GM23248 (cell line): ENCODE measurements at places on chromosomes 12 and 14. TPM values are rescaled to one million over a fixed set of nuclear protein-coding genes. Genes with fewer than 3 reads are reported as not detected.

GRCh38 chr14:76352639-76353281 is 23.2 kb upstream of the ESRRB start:
- peak; percentile 63 for DNase-seq
- peaks cover 4% of the 10 kb centered on the region for H3K27me3 ChIP-seq
- H3K4me1 ChIP-seq = peaks cover 7% of the 10 kb centered on the region; the same call in 1 of the 2 replicates

The WSCD2 gene
- not detected in 2 replicates for total RNA-seq

DNA sequence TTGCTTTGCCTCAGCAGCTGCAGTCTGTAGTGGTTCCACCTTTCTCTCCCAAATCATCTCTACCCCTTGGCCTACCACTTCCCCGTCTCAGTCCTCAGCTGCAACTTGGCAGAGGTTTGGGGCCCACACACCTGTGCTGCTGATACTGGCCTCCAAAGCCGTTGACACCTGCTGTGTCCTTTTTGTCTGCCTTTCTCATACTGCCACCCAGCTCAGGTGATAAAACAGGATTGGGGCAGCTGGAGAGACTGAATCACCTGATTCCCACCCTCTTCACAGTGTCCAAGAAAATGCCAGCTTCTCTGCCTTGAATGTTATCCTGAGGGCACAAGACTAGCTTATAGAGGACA is 103.7 kb downstream of the ETV6 start:
- H3K4me1 ChIP-seq = peaks cover 5% of the 10 kb centered on the region; the same call in 1 of the 2 replicates
- DNase-seq = no peak
- H3K27me3 ChIP-seq = no peaks in the 10 kb centered on the region
- H3K27ac ChIP-seq = no peak overlapping the region
- H3K4me3 ChIP-seq = no peak overlapping the region

DNA sequence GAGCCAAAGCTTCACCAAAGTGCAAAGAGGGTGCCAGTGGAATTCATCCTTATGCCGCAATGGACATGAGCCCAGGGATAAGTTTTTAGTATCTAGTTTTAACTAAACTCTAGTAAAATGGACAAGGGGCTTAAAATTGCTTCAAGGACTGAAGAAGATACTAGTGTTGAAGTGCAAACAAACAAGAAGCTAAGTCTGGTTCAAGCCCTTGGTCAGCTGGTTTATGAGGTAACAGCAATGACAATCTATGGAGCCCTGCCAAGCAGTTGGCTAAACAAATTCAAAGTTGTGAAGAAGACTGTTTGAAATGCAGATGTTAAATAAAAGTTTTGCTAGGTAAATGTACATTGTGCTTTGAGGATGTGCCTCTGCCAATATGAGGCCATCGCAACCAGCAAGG is 209.4 kb downstream of the KTN1 start:
- no peak overlapping the region for H3K27ac ChIP-seq
- peaks cover 5% of the 10 kb centered on the region for H3K27me3 ChIP-seq
- H3K36me3 ChIP-seq = no peaks in the 10 kb centered on the region
- DNase-seq = peak; percentile 12
- no peak overlapping the region for H3K4me3 ChIP-seq

GRCh38 chr14:60226298-60226697 is 22.7 kb upstream of the PPM1A start:
- no peaks in the 10 kb centered on the region for H3K36me3 ChIP-seq
- no peak overlapping the region for H3K4me3 ChIP-seq
- no peaks in the 10 kb centered on the region for H3K4me1 ChIP-seq
- H3K27me3 ChIP-seq = no peaks in the 10 kb centered on the region

The SERPINA5 gene
- total RNA-seq = not detected in 2 replicates

- peak overlapping the region; percentile 89; the same call in 1 of the 2 replicates for H3K27ac ChIP-seq
- H3K4me3 ChIP-seq = no peak overlapping the region
- peaks cover 71% of the 10 kb centered on the region for H3K4me1 ChIP-seq
- H3K27me3 ChIP-seq = no peaks in the 10 kb centered on the region
- H3K36me3 ChIP-seq = no peaks in the 10 kb centered on the region
- no peak for DNase-seq
Observed at GRCh38 chr14:69614592-69614991, 3.2 kb downstream of the SUSD6 start.

The TSPAN19 gene
- total RNA-seq = not detected in 2 replicates

DNA sequence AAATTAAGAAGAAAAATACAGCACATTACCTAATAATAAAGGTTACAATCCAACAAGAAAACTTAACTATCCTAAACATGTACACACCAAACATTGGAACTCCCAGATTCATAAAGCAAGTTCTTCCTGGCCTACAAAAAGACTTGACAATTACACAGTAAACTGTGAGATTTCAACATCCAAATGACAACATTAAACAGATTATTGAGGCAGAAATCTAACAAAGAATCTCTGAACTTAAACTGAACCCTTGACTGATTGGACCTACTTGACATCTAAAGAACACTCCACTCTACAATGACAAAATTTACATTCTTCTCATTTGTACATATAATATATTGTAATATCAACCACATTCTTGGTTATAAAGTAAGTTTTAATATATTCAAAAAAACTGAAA is 1341.3 kb downstream of the LRFN5 start:
- H3K4me3 ChIP-seq = no peak overlapping the region
- H3K4me1 ChIP-seq = peaks cover 5% of the 10 kb centered on the region; the same call in 1 of the 2 replicates
- H3K27ac ChIP-seq = no peak overlapping the region
- H3K27me3 ChIP-seq = no peaks in the 10 kb centered on the region
- no peaks in the 10 kb centered on the region for H3K36me3 ChIP-seq

The PAX9 gene
- total RNA-seq = not detected in 2 replicates

DNA sequence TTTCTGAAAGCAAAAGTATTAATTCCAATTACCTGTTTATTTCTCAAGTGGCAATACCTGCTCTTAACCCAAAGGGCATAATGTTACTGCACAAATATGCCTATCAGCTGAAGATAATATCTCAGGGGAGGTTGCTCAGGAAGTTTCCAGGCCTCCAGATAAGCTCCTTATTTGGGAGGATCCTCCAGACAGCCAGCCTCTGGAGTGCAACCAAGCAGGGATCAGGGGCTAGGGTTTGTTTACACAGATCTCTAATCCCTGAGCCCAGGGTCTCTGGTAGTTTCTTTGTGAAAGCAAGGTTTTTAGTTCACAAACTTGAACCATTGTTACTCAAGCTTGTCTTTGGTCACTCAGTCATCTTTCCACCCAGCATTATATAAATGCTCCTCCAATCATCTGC is 124.4 kb downstream of the SLC38A4 start:
- H3K4me3 ChIP-seq = no peak overlapping the region
- H3K27ac ChIP-seq = no peak overlapping the region
- H3K27me3 ChIP-seq = no peaks in the 10 kb centered on the region
- no peak for DNase-seq
- H3K4me1 ChIP-seq = peaks cover 16% of the 10 kb centered on the region; the same call in 1 of the 2 replicates

DNA sequence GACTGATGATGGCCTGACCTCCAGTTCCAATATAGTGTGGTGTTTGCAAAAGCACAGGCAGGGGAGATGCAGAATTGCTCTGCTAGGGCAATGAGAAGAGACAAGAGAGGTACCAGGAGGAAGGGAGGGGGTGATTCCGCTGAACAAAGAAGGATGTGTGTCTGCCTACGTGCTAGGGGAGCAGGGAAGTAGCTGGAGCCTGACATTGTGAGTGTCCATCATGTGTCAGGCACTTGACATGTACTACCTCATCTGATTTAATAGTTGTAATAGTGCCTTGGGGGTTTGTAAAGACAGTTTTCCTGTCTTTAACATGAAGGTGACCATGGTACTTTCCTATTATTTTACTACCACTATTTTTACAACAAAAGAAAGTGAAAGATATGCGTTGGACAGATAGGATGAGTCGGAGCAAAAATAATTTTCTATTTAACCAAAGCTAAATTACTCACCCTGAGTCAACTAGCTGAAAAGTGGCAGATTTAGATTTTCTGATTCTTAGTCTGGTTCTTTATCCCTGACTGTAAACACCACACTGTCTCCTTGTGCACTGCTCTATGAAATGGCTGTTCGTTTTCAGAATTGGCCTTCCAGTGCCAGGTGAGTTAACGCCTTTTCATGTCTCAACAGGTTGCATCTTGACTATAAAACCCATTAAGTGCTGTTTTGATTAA is 33.7 kb upstream of the TEAD4 start:
- no peaks in the 10 kb centered on the region for H3K27me3 ChIP-seq
- peak; percentile 68 for DNase-seq
- H3K36me3 ChIP-seq = peaks cover 37% of the 10 kb centered on the region

DNA sequence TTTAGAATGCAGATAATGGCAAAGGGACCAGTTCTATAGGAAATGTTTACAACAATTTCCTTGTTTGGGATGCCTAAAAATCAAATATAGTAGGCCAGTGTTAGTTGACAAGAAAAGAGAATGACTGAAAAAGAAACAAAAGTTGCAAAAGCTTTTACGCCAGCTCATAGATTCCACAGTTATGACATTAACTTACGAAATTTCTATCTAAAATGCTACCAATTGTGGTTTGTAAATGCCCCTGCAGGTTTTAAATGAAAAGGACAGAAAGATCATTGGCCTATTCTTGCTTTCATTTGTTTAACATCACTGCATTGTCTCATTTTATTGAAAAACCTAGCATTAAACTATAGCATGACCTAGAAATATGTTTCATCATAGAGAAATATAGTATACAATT is 345.8 kb downstream of the CCDC91 start:
- H3K36me3 ChIP-seq = no peaks in the 10 kb centered on the region
- peak overlapping the region; percentile 26; the same call in 1 of the 2 replicates for H3K4me3 ChIP-seq
- H3K27ac ChIP-seq = peak overlapping the region; percentile 73
- peak; percentile 89 for DNase-seq

- H3K4me3 ChIP-seq = no peak overlapping the region
- H3K4me1 ChIP-seq = peaks cover 23% of the 10 kb centered on the region
- H3K27ac ChIP-seq = no peak overlapping the region
- DNase-seq = no peak
- no peaks in the 10 kb centered on the region for H3K27me3 ChIP-seq
Observed at GRCh38 chr14:95498622-95499353, 17.7 kb downstream of the SYNE3 start.

DNA sequence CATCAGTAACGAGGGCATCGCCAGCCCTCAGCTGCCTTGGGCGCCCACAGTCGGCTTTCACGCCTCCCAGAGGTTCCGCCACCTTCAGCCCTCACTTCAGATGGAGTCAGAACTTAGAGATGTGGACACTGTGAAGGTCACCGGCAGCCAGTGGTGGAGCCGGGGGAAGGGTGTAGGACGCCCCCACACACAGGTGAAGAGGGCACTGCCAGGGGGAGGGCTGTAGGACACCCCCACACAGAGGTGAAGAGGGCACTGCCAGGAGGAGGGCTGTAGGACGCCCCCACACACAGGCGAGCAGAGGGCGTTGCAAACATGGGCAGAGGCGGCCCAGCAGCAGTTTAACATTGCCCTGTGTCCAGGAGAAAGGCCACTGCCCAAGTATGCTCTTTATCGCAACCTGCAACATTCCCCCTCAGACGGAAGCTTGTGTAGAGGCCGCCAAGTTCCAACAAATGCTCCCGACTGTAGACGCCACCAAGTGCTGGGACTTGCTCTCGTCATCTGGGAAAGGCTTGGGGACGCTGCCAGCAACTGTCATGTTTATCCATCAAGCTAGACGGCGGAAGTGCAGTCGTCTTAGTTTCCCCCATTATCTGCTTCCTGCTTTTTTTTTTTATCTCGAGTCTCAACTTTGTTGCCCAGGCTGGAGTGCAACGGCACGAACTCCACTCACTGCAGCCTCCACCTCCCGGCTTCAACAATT is 4.9 kb upstream of the ANKLE2 start:
- peaks cover 25% of the 10 kb centered on the region for H3K4me1 ChIP-seq
- peak overlapping the region; percentile 58 for H3K27ac ChIP-seq
- peak; percentile 37 for DNase-seq
- H3K36me3 ChIP-seq = peaks cover 21% of the 10 kb centered on the region; the same call in 1 of the 2 replicates
- no peak overlapping the region for H3K4me3 ChIP-seq

- peaks cover 66% of the 10 kb centered on the region for H3K4me1 ChIP-seq
- no peak for DNase-seq
- H3K4me3 ChIP-seq = no peak overlapping the region
- H3K27ac ChIP-seq = no peak overlapping the region
- H3K36me3 ChIP-seq = peaks cover 12% of the 10 kb centered on the region; the same call in 1 of the 2 replicates
Observed at GRCh38 chr12:65606008-65606766, 218.1 kb upstream of the HMGA2 start.

DNA sequence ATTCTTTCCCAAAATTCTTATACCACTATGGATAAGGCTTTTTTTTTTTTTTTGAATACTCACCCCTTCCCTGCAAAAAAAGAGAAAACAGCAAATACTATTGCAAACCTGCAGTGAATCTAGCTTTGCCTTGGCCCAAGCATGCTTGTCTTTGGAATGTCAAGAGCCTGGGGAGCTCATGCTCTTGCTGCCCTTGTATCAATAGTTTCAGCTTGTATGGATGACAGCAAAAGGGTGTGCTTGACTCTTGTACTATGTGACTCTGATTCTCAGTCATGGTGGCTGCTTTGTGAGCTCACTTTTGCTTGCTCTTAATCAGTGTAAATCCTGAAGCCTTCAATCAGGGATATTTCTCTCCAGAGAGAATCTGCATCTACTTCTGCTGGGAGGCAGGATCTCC is 149.2 kb downstream of the EMP1 start:
- no peaks in the 10 kb centered on the region for H3K36me3 ChIP-seq
- no peak for DNase-seq
- no peaks in the 10 kb centered on the region for H3K27me3 ChIP-seq

DNA sequence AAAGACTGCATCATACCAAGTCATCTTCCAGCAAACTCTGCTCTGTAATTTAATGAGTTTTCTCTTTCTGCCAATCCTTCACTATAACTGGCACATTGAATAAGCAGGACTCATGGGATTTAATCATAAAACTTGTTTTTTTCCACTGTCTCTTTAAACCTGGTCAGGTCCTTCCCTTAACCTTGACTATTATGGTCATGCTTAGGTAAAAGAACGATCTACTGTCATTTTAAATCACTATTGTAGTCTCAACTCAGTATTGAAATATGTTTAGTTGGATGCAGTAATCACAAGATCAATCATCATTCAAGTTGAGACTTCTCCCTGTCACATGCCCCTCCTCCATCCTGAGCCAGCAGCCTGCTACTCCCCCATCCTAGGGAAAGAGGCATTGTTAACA is 56.1 kb downstream of the SLC35F4 start:
- H3K36me3 ChIP-seq = no peaks in the 10 kb centered on the region
- H3K27ac ChIP-seq = no peak overlapping the region
- H3K4me1 ChIP-seq = no peaks in the 10 kb centered on the region
- no peak overlapping the region for H3K4me3 ChIP-seq

The AQP2 gene
- total RNA-seq = not detected in 2 replicates

GRCh38 chr14:99274346-99275221 is 2.6 kb upstream of the BCL11B start:
- H3K27ac ChIP-seq = no peak overlapping the region
- H3K4me1 ChIP-seq = peaks cover 13% of the 10 kb centered on the region; the same call in 1 of the 2 replicates
- H3K4me3 ChIP-seq = peak overlapping the region; percentile 55
- peaks cover 63% of the 10 kb centered on the region for H3K27me3 ChIP-seq

The MYF6 gene
- total RNA-seq = not detected in 2 replicates

The FAM90A1 gene
- total RNA-seq = not detected in 2 replicates

The MYO1H gene
- total RNA-seq = not detected in 2 replicates

GRCh38 chr12:124388679-124389137 is 93.8 kb downstream of the RFLNA start:
- peak overlapping the region; percentile 92 for H3K27ac ChIP-seq
- H3K36me3 ChIP-seq = peaks cover 8% of the 10 kb centered on the region; the same call in 1 of the 2 replicates
- H3K27me3 ChIP-seq = no peaks in the 10 kb centered on the region
- H3K4me1 ChIP-seq = peaks cover 50% of the 10 kb centered on the region

- peaks cover 32% of the 10 kb centered on the region for H3K4me1 ChIP-seq
- peak; percentile 8 for DNase-seq
- H3K27me3 ChIP-seq = no peaks in the 10 kb centered on the region
- peak overlapping the region; percentile 82 for H3K4me3 ChIP-seq
Observed at GRCh38 chr12:40225984-40226602, 1.3 kb downstream of the LRRK2 start.
